ENCODE measurements at places on chromosomes 5 and 9.

DNA sequence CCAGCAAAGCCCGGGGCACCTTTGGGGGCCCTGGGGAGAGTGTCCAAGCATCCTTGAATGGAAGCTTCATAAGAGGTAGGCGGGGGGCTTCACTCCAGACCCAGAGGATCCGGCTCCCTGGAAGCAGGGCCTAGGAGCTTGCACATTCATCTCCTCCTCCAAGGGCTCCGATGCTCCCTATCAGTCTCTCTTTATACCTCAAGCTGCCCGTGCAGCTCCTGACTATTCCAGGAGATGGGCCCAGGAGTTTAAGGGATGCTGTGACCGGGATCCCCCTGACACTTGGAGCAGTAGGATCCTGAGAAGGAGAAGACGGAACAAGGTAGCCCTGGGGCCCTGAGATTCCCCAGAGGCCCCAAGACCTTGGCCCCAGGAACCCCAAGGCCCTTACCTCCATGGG, 25.9 kb downstream of the CSF1R start:
- DNase-seq: no peak

GRCh38 chr9:77927265-77927664, 104.3 kb downstream of the GNAQ start:
- no peak for DNase-seq

GRCh38 chr5:168920019-168920810, 341.0 kb upstream of the PANK3 start:
- DNase-seq: no peak

GRCh38 chr5:159135896-159136531, 36.3 kb upstream of the EBF1 start:
- DNase-seq: no peak

DNA sequence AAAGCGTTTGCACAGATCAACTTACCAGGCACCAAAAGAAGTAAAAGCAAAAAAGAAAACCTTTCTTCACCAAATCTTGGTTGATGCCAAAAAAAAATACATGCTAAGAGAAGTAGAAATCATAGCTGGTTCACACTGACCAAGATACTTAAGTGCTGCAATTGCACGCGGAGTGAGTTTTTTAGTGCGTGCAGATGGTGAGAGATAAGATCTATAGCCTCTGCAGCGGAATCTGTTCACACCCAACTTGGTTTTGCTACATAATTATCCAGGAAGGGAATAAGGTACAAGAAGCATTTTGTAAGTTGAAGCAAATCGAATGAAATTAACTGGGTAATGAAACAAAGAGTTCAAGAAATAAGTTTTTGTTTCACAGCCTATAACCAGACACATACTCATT, 36.4 kb upstream of the CCDC152 start:
- DNase-seq: no peak

GRCh38 chr5:178115814-178116142, 2.4 kb downstream of the N4BP3 start:
- peak; percentile 54 for DNase-seq

GRCh38 chr5:161676103-161676502, 9.4 kb upstream of the GABRA6 start:
- peak; percentile 48 for DNase-seq

DNA sequence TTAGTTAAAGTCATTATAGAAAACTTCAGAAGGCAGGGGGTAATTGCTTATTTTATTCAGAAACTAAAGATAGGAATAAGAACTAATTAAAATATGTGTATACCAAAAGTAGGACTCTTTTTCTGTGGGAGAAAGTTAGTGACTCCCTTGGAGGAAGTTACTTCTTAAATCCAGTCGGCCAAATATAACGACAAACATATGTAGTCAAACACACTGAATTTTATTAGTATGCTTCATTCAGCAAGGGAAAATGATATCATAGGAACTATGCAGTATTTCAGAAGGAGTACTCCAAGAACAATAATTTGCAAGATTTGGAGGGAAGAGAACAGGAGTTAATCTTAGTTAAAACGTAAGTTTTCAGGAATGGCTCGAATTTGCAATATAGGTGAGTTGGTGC, 432.6 kb downstream of the CYLC2 start:
- DNase-seq: no peak

- no peak for DNase-seq
Measured at GRCh38 chr5:67607958-67608357, 411.4 kb upstream of the CD180 start.

- DNase-seq: peak; percentile 8
Measured at GRCh38 chr5:151556806-151557205, 34.3 kb downstream of the FAT2 start.
